ENCODE measurements at places on chromosomes 2 and 18. TPM values are rescaled to one million over a fixed set of nuclear protein-coding genes. Genes with fewer than 3 reads are reported as not detected.

Gene MAP2
- polyA plus RNA-seq: 34.3 TPM

GRCh38 chr2:196335221-196335634 is 163.8 kb upstream of the STK17B start:
- no peak for DNase-seq

DNA sequence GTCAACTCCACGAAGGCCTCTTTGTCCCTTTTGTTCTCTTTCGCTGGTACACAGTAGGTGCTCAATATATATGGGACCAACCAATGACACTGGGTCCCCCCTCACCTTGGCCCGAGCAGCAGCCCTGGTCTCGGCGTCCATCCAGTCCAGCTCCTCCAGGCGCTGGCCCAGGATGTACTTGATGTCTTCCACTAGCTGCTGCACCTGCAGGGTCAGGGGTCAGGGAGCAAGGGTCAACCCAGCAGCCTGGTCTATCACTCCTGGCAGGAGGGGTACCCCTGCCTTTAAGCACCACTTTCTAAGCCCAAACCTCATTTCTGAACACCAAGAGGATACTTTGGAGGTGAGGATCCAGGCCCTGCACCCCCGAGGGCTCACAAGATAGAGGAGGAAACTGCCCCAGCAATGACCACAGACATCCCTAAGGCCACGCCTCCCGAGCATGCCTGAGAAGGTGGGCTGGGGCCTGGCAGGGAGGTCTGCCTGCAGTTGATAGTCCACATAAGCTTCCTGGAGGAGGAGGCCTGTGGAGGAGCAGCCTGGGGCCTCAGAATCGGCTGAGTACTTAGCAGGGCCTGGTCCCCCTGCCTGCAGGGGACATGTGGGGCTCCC is 4.2 kb downstream of the ECEL1 start:
- DNase-seq: no peak

DNA sequence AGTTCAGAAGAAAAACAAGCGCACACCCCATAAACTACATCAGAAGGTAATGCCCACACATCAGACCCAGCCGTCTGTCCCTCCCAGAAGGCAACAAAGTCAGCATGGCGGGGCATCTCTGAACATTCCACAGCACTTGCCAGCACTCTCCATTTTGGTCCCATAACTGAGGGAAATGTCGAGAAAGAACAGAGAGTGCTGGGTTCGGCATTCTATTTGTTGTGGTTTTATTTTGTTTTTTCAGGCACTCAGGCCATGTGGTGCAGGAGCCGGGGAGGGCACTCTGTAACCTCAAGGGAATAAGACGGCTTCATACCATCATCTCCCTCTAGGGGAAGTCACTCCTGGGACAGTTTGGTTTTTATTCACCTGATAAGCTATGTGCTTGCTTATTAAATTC is 156.0 kb downstream of the SEPTIN10 start:
- DNase-seq: no peak

DNA sequence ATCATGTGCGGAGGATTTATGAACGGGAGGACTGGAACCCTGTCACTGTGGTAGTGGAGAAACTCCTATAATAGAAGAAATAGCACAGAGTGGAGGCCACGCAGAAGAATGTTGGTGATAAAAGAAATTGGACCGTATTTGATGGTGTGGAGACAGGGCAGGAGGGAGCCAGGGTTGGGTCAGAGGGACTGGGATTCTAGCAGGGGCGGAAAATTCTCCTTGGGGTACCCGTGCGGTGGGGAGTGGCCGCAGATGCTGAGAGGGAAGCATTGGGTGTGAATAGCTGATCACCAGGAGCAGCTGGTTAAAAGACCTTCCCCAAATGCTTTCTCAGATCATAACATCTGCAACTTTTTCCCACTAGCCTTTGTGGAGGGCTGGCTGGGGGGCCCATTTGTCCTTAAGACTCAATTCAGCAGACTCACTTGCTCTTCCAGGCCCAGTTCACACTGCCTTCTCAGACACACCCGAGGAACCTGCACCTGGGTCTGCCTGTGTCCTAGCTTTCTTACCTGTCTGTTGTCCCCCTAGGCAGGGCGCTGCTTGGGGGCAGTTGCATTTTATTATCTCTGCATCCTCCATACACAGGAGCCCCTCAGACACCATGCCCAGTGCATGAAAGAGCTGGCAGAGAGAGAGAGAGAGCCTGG is 7.1 kb downstream of the SH3BP4 start:
- DNase-seq: no peak

- no peak for DNase-seq
Observed at GRCh38 chr2:230224458-230224857, 1.1 kb upstream of the SP140 start.

DNA sequence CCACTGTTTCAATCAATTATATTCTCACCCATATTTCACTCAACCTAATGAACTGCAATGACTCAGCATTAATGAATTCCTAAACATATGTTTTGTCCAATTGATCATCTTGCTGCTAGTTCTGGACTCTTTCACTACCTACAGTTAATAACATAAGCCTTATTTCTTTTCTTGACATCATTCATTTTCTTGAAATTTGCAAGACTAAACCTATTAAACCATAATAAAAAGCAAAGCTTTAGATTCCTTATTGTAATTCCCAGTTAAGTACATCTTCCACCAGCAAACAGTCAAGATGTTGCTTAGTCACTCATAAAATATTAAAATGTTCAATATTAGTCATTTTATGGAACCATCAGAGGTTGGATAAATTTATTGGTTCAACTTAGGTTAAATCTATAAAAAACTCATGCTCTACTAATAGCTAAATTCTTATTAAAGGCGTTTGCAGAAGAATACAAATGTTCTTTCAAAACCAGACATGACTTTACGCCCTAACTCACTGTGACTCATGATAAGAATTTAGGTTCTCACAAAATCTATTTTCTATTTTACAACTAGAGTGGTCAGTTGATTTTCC is 599.4 kb downstream of the RNF144A start:
- DNase-seq: no peak

DNA sequence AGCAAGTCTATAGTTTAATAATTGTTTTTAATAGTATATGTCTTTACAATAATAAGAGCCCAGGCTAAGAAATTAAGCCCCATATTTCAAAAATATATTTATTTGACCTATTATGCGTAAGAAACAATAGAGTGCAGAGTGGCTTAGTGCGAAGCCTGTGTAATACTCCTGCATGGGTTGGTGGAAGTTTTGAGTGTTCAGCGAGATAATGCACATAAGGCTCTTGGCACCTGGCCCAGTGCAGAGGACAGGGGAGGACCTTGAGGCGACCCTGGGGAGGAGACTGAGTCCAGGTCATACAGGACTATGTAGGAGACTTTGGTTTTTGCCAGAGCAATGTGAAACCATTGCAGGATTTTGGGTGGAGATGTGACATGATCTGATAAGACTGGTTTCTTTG is 132.4 kb upstream of the ST6GAL2 start:
- DNase-seq: no peak

- DNase-seq: no peak
Observed at GRCh38 chr2:202096736-202097135, 23.7 kb downstream of the KIAA2012 start.

Gene PDE1A
- 19.7 TPM for polyA plus RNA-seq

- no peak for DNase-seq
Observed at GRCh38 chr2:33494877-33495641, 18.6 kb downstream of the RASGRP3 start.

Gene MXD1
- 13.2 TPM for polyA plus RNA-seq

DNA sequence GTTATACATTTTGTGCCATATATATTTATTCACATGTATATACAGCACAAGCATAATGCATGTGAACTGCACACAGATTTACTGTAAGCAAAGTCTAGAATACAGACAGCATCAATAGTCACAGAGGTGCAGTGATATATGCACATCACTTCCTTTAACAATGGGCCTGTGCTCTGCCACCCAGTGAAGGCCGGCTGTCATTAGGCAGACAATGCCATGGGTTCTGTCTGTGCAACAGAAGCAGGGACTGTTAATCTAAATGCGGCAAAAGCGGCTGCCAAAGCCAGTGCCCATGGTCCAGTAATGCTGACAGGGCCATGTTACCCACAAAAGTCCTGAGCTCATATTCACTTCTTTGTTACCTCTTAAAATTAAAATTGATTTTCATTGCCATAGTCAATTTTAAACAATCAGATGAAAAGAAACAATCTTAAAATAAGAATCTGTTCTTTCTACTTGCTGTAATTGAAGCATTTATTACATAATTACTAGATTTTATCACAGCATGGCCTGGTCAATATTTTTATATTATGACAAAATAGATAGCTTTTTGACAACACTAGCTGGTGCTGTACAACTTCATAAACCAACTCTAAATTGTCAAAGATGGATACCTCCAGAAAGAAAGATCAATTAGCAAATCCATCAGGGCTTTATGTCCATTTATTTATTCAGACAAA is 232.0 kb downstream of the STK39 start:
- no peak for DNase-seq

DNA sequence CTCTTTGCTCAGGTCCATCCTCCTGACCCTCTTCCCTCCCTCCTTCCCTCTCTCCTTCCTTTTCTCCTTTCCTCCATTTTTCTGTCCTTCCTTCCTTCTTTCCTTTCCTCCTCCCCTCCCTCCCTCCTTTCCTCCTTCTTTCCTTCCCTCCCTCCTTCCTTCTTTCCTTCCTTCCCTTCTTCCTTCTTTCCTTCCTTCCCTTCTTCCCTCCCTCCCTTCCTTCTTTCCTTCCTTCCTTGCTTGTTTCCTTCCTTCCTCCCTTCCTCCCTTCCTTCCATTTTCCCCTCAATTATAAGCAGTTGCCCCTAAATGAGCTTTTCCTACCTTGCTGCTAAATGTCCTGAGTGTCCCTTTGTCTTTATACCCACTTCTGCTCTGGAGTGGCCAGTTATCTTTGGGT is 103.3 kb downstream of the NDUFA10 start:
- no peak for DNase-seq

DNA sequence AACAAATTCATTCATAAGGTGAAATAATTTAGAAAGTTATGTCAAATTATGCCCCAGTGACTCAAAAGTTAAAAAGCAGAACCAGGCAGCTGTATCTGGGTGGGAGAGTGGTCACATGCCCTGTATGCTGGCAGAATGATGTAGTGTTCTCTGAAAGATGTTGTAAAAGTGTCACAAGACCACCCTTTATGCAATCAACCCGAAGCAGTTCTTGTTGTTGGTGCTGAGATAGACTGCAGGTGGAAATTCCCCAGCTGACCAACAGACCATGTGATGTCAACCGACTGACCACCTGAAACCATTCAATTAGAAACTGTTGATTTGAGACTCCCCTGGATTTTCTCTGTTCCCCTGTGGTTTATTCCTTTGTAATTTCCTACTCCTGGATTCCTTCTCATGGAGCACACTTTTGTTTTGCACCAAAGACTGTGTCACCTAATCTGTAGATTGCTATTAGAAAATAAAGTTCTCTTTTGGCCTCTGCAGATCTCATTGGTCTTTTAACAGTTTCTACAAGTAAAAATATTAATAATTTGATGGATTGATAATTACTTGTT is 1341.3 kb upstream of the LRRTM1 start:
- no peak for DNase-seq

GRCh38 chr2:132757002-132757589 is 87.1 kb upstream of the LYPD1 start:
- DNase-seq: no peak

DNA sequence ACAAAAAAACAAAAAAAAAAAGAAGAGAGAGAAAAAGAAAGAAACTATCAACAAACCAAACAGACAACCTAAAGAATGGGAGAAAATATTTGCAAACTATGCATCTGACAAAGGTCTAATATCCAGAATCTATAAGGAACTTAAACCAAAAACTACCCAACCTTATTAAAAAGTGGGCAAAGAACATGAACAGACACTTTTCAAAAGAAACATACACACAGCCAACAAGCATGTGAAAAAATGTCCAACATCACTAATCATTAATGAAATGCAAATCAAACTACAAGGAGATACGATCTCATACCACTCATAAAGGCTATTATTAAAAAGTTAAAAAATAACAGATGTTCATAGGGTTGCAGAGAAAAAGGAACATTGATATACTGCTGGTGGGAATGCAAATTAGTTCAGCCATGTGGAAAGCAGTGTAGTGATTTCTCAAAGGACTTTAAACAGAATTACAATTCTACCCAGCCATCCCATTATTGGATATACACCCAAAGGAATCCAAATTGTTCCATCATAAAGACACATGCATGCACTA is 7.2 kb upstream of the POLE4 start:
- no peak for DNase-seq

Gene RGPD4
- polyA plus RNA-seq: 0.06 TPM

DNA sequence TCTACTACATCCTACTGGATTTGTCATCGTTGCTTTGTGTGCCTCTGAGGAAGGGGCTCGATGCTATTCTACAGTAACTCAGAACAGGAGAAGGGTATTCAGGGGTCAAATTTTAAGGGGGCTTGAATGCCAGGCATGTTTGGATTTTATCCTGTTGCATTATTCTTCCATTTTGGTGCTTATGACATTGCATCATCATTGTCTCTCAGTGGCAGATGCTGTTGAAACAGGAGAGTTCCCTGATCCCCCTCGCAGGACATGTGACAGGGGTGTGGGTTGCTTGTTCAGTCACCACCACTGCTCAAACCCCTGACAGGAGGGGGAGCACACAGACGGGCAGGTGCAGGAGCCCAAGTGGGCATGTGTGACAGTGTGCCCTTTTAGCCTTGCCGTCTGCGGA is 156.7 kb downstream of the SLC4A3 start:
- DNase-seq: no peak

DNA sequence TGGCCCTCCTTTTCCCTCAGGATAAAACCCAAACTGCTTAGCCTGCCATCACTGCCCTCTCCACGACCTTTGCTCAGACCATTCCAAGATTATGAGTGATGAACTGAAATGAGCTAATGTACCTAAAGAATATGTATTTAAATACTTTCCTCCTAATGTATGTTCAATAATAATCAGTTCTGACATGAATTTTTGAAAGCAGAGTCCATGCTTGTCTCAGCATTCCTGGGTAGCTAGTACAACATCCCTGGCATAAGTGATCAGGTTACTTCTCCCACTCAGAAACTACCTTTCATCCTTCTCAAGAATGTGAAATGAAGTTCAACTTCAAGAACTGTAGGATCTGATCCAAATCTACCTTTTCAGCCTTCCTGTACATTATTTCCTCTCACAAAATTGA is 103.6 kb downstream of the UNC80 start:
- DNase-seq: no peak

- no peak for DNase-seq
Observed at GRCh38 chr2:236179236-236180075, 11.3 kb upstream of the GBX2 start.

DNA sequence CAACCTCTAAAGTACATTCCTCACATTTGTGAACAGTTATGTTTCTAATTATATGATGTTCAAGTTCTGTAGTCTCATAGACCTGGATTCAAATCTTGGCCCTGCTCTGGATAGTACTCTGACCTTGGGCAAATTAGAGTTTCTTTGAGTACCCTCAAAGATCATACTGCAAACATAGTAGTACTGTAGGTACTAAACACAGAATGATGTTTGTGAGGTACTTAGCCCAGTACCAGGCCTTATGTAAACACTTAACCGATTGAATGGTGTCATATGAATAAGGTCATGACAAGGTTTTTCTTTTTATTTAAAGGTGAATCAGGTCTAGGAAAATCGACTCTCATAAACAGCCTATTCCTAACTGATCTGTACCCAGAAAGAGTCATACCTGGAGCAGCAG is 19.1 kb downstream of the SEPTIN2 start:
- no peak for DNase-seq

GRCh38 chr2:170714381-170715061 is 616 bp upstream of the SP5 start:
- no peak for DNase-seq
